Stomach (tissue), 19 donors: ENCODE measurements at places on chromosomes 2 and 18.

DNA sequence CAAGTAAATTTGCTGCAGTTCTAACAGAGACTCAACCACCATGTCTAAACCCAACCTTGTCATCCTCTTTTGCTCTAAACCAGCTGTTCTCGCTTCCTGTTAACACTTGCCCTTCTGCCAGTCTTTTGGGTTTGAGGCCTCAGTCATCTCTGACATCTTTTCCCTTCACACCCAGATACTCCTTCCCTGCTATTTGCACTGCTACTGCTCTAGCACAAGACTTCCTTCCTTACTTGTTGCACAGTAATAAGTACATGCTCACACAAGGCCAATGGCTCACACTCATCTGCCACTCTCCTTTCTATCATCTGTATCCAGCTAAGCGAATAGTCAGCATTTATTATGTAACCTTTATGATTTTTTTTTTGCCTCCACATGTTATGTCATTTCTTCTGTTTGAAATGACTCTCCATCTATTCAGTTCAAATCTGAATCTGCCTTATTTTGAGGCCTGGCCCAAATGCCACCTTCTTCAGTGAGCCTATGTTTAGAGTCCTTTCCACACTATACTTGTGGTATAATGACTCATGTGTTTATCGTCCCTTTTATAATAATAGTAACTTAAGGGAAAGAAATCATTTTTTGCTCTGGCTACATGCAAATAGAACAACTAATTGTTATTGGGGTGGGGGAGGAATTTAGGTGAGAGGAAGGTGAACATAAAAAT lies 22.5 kb upstream of the CDKL4 start:
- H3K27me3 ChIP-seq: no peaks in the 10 kb centered on the region
- peaks cover 9% of the 10 kb centered on the region for H3K36me3 ChIP-seq
- no peaks in the 10 kb centered on the region for H3K4me1 ChIP-seq
- no peak for DNase-seq
- no peak overlapping the region for H3K4me3 ChIP-seq

DNA sequence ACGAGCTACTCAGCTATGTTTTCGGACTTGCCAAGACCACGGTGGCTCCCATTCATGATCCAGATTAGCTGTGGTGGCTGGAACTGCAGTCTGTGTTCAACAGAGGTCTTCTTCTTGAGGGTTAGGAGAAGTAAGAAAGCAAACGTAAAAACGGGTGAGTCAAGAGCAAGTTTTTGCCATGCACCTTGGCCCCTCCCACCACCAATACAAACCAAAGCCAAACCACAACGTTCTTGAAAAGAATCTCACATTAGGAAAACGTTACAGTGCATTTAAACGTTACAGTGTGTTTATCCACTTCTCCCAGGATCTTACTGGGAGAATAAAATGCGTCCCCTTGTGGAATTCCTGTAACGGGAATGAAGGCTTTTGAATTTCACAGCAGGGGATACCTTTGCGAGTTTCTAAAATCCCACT lies 725 bp downstream of the FBXO48 start:
- peak overlapping the region; percentile 88 for H3K27ac ChIP-seq
- DNase-seq: no peak
- H3K27me3 ChIP-seq: no peaks in the 10 kb centered on the region
- H3K36me3 ChIP-seq: no peaks in the 10 kb centered on the region
- peaks cover 7% of the 10 kb centered on the region for H3K4me1 ChIP-seq

- DNase-seq: no peak
- no peaks in the 10 kb centered on the region for H3K27me3 ChIP-seq
- H3K4me3 ChIP-seq: no peak overlapping the region
- no peak overlapping the region for H3K27ac ChIP-seq
- H3K36me3 ChIP-seq: no peaks in the 10 kb centered on the region
Measured at GRCh38 chr2:84338069-84338468, 121.0 kb downstream of the SUCLG1 start.

DNA sequence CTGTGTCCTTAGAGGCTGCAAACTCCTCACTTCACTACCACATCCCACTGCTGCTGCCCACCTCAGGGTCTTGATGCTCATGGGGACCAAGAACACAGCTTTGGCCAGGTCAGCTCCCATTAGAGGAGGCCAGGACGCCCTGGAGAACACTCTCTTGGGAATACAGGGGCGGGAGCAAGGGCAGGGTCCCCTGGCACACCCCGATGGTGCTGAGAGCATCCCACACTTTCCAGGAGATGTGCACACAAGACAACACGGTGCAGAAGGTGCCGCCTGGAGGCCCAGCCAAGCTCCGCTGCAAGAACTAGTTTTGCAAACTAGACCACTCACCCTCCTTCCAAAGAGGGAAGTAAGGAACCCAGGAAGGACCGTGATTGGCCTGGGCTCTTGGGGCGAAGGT lies 304.4 kb upstream of the SALL3 start:
- H3K36me3 ChIP-seq: no peaks in the 10 kb centered on the region
- no peak overlapping the region for H3K4me3 ChIP-seq
- no peak overlapping the region for H3K27ac ChIP-seq
- no peak for DNase-seq

GRCh38 chr18:23113576-23113975 lies 21.7 kb upstream of the CABLES1 start:
- no peaks in the 10 kb centered on the region for H3K36me3 ChIP-seq
- H3K27me3 ChIP-seq: no peaks in the 10 kb centered on the region

DNA sequence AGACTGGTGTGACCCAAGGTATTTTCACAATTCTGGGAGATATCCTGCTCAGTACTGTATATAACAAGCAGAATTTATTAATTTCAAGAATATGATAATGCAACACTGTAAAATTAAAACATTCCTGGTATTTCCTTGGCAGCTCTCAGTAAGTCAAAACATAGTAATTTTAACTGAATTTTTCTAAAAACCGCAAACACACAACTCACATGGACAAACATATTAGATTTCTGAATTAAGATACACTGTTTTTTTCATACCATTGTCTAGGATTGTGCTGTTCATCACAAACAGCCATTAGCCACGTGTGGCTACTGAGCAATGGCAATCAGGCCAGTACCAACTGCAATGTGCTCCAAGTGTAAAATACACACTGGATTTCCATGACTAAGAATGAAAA lies 29.6 kb downstream of the LPIN2 start:
- H3K4me1 ChIP-seq: peaks cover 77% of the 10 kb centered on the region
- DNase-seq: no peak
- H3K27ac ChIP-seq: peak overlapping the region; percentile 82
- no peak overlapping the region for H3K4me3 ChIP-seq

GRCh38 chr2:202046572-202046971 lies 12.9 kb downstream of the FZD7 start:
- no peak overlapping the region for H3K4me3 ChIP-seq
- no peaks in the 10 kb centered on the region for H3K4me1 ChIP-seq
- no peak overlapping the region for H3K27ac ChIP-seq
- H3K27me3 ChIP-seq: no peaks in the 10 kb centered on the region

GRCh38 chr2:230592775-230593174 lies 119.9 kb upstream of the CAB39 start:
- H3K4me3 ChIP-seq: no peak overlapping the region
- no peaks in the 10 kb centered on the region for H3K36me3 ChIP-seq
- H3K27ac ChIP-seq: no peak overlapping the region
- no peak for DNase-seq
- H3K27me3 ChIP-seq: no peaks in the 10 kb centered on the region

DNA sequence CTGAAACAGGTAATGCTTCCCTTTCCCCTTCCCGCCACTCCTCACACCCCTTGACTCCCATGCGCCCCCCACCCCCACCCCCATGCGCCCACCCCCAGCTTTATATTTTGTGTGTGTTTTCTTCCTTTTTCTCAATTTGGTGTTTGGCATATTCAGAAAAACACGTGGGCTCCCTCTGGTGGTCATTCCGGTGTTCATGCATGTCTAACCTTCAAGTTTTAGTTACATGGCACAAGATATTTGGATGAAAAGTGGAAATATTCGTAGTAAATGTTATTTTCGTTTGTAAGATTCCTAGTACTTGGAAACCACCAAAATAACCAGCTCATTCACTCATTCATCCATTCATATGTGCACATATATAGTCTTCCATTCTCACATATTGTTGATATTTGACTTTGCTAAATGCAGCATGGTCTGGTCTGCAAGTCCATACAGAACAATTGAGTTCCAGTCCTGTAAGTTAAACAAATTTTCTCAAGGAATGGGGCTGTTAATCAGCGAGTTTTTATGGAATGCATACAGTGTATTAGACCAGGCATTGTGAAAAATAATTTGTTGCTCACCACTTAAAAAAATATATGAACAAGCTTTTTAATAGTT lies 143.6 kb upstream of the MAP3K20 start:
- peak overlapping the region; percentile 8 for H3K4me3 ChIP-seq
- peaks cover 33% of the 10 kb centered on the region for H3K4me1 ChIP-seq
- no peaks in the 10 kb centered on the region for H3K36me3 ChIP-seq

DNA sequence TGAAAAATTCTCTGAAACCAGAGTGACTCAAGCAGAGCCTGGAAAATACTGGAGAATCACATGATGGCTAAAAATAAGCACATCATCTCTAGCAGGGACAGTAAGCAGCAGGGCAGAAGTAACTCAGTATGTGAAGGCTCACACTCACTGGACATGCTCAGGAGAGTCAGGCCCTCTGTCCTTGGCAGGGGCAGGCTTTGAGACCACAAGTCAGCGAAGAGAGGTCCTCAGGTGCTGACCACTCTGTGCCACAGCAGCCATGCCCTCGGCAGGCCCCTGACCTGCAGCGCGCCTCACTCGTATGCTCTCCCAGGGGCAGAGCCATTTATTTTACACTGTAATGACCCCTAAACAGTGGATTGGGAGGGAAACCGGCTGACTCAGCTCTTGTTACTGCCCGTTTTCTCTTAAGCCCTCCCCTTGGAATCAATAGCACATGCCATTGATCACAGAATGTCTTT lies 76.8 kb downstream of the MAPRE2 start:
- peaks cover 38% of the 10 kb centered on the region for H3K4me1 ChIP-seq
- peak overlapping the region; percentile 23 for H3K27ac ChIP-seq
- H3K36me3 ChIP-seq: no peaks in the 10 kb centered on the region
- H3K27me3 ChIP-seq: no peaks in the 10 kb centered on the region

DNA sequence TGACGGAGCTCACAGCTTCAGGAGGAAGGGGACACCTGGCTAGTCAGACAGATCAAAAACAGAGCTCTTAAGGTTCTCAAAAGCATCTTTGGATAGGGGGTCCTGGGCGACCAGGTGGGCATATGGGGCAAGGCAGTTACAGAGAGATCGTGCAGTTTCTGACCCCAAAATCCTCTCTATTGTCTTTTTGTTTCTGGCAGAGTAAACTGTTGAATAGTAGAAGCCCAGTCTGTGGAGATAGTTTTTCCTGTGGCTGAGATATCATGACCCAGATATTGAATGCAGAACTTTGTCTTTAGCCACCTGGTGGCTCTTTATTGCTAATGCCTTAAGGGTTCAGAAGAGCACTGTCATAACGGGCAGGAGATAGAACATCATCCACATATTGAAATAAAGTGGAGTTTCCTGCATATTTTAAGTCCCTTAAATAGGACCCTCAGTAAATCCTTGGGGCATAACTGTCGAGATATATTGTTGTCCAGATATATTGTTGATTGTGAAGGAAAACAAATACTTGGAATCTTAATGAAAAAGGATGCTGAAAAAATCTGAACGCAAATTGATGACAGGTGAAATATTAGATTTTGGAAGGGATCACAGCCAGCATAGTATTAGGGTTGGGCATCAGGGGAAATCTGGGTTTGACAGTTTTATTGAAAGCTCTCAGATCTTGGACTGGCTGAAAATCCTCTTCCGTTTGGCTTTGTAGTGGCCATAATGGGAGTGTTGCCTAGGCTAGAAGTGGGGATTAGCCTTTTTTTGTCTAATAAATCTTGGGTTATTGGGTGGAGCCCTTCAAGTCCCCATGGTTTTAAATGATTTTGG lies 14.1 kb upstream of the ZDBF2 start:
- H3K36me3 ChIP-seq: no peaks in the 10 kb centered on the region
- no peak overlapping the region for H3K4me3 ChIP-seq
- H3K27me3 ChIP-seq: peaks cover 96% of the 10 kb centered on the region
- DNase-seq: no peak

DNA sequence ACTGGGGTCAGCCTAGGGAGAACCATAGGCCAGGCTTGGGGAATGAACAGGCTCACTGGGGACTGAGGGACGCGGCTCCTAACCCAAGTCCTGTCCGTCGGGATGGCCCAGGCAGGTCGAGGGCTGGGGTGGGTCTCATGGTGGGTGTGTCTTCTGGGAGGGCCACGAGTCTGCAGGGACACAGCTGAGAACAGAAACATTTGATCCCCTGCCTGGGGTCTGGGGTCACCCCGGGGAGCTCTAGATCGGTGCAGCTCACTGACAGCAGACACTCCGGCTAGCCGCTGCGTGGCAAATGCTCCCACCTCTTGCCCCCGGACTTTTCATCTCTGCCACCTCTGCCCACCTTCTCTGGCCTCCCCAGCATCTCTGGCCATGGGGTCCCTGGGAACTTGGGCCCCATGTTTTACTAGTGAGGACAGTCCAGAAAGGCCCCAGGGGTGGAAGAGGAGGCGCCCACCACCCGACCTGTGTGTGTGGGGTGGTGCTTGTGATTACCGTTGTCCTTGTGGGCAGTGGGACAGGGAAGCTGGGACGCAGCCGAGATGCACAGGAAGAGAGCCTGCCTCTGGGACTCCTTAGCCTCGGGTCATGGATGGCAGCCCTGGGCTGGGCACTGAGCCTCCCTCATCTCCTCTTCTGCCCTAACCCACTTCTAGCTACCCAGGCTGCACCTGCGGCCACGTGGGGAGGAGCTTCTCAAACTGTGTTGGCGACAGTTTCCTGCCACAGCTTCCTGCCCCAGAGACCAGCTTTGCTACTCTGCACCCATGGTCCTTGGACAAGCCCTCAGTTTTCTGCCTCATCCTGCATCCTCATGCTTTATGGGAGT lies 4.9 kb downstream of the ZAP70 start:
- H3K27ac ChIP-seq: no peak overlapping the region
- DNase-seq: peak; percentile 39
- no peak overlapping the region for H3K4me3 ChIP-seq
- no peaks in the 10 kb centered on the region for H3K36me3 ChIP-seq

DNA sequence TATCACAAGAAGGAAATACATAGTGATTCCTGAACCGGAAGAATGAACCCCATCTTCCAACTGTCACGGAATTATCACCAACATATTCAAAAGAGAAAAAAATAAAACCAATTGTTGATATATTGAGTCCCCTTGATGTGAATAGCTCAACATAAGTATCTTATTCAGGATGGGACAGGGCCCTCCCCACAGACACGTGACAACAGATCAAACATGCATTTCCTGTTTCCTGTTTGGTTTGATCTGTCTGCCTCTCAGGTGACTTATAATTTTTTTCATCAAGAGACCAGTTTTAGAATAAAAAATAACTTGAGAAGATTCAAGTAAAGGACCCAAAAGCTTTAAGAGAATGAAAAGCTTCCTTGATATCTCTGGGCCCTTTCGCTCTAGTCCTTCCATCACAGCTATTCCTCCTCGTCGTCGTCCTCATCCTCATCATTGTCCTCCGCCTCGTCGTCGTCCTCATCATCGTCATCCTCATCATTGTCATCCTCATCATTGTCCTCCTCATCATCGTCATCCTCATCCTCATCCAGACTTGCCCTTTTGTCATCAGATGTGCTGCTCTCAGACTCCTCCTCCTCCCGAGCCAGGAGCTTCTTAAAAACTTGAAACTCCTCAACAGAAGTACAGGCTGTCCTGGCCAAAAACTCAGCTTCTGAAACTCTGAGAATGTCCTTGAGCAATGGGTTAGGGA lies 6.3 kb downstream of the MTERF4 start:
- H3K4me3 ChIP-seq: no peak overlapping the region
- H3K27ac ChIP-seq: no peak overlapping the region
- peaks cover 30% of the 10 kb centered on the region for H3K4me1 ChIP-seq
- DNase-seq: no peak
- H3K36me3 ChIP-seq: peaks cover 98% of the 10 kb centered on the region
- no peaks in the 10 kb centered on the region for H3K27me3 ChIP-seq

- H3K4me3 ChIP-seq: peak overlapping the region; percentile 77
- H3K27ac ChIP-seq: no peak overlapping the region
- no peaks in the 10 kb centered on the region for H3K27me3 ChIP-seq
- H3K36me3 ChIP-seq: no peaks in the 10 kb centered on the region
Measured at GRCh38 chr2:27584597-27584996, 1.8 kb downstream of the ZNF512 start.
